ENCODE measurements at places on chromosomes 4 and X.

DNA sequence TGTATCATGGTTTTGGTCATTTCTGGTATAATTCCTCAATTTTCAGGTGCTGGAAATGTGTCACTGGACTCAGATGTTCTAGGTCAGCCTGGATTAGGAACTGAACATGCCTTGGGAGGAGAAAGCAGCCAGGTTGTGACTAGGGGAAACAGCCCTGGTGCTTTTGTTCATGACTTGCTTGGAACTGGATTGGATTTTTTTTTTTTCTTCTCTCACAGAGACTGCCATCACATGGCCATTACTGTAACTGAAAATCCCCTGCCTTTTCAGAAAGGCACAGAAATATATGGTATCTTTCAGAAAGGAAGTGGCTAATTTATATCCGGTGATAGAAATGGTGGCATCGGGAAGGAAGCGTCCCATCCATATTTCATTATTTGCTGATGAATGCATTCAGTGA, 34.6 kb downstream of the SEPTIN11 start:
- DNase-seq, result peak; percentile 73

- DNase-seq, result peak; percentile 82
Observed at GRCh38 chrX:17706676-17707075, 30.6 kb upstream of the SCML1 start.

GRCh38 chr4:67939195-67939594, 24.1 kb downstream of the TMPRSS11A start:
- no peak for DNase-seq

DNA sequence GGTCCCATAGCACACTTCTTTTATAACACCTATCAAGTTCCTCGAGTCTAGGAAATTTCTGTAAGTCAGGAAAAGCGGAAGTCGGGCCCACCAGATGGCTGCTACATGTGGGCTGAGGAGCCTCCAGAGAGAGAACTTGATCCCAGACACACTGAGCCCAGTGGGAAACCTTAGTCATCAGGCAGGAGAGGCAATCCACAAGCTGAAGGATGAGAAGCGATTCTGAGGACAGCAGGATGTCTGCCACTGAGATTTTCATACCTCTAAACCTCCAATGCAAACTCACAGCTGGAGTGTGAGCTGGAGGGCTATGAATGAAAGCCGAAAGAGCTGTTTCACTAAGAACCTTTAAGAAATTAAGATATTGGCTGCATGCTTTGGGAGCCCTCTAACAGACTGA, 52.6 kb upstream of the PDHA1 start:
- DNase-seq, result peak; percentile 13

GRCh38 chr4:138639018-138639741, 376.4 kb upstream of the NOCT start:
- peak; percentile 45 for DNase-seq

- peak; percentile 27 for DNase-seq
Observed at GRCh38 chrX:68651110-68651509, 3.6 kb downstream of the STARD8 start.

DNA sequence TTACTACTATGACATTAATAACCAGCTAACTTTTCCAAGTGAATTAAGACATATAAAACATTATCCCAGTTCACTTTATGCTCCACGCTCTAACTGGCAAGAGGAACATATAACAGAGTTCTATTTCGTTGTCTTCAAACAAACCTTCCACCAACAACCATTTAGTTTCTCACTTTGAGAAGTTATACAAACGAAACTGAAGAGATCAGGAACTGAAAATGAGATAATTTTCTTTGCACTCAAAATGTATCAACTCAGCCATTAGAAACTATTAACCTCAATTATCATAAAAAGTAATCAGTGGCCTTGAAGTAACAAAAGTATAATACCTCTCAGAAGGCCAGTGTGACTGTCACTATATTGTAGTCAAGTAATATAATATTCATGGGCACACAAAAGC, 70.1 kb downstream of the CHM start:
- DNase-seq, result no peak

DNA sequence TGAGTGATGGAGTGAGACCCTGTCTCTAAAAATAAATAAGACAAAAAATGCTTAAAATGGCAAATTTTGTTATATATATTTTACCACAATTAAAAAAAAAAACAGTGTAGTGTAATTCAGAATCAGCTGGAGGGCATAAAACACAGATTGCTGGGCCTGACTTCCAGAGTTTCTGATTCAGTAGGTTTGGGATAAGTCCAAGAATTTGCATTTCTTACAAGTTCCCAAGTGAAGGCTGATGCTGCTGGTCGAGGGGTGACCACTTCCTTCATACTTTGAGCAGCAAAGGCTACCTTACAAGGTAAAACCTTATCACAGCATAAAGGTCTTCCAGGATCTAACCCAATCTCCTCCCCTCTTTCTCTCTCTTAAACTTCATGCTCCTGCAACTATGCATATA, 40.7 kb downstream of the KLHL8 start:
- DNase-seq, result peak; percentile 53

DNA sequence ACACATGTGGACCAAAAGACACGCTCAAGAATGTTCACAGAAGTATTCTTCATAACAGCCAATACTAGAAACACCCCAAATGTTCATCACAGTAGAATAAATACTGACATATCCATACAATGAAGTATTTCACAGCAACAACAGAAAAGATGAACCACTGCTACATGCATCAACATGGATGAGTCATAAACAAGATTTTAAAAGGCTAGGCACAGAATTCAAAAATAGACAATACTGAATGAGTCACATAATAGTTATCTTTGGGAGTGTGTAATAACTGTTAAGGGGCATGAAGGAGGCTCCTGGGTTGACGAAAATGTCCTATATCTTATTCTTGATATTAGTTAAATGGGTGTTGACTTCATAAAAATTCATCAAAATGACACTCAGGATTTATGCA, 43.5 kb downstream of the CLOCK start:
- DNase-seq, result peak; percentile 68

GRCh38 chrX:30888526-30889146, 418 bp downstream of the TAB3 start:
- no peak for DNase-seq

DNA sequence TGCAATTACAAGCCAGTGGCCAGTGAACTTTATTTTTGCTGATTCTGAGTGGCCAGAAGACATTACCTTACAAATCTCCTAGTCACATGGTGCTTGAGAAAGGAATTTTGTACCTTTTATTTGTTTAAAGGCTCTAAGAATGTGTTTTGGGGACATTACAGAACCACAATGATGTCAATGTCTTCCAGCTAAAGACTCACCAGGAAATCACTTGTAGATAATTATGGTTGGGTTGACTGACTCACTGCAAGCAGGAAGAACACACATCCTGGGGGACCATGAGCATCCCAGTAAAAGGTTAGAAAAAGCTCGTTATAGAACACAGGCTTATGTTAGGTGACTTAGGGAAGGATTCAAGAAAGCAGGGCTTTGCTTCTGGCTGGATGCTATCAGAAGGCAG, 119.4 kb upstream of the FAM9B start:
- peak; percentile 55 for DNase-seq

GRCh38 chr4:104971462-104971861, 175.2 kb upstream of the TET2 start:
- no peak for DNase-seq

DNA sequence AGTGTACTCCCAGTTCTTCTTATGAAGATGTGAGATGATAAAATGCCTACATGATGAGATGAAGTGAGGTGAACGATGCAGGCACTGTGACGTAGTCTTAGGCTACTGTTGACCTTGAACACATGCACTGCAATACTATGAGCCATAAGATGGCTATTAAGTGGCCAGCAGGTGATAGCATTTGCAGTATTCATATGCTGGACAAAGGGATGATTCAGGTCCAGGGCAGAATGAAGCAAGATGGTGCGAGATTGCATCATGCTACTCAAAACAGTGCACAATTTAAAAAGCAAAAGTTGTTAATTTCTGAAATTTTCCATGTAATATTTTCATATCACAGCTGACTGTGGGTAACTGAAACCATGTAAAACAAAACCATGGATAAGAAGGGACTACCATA, 781.4 kb downstream of the PCDH18 start:
- peak; percentile 11 for DNase-seq

DNA sequence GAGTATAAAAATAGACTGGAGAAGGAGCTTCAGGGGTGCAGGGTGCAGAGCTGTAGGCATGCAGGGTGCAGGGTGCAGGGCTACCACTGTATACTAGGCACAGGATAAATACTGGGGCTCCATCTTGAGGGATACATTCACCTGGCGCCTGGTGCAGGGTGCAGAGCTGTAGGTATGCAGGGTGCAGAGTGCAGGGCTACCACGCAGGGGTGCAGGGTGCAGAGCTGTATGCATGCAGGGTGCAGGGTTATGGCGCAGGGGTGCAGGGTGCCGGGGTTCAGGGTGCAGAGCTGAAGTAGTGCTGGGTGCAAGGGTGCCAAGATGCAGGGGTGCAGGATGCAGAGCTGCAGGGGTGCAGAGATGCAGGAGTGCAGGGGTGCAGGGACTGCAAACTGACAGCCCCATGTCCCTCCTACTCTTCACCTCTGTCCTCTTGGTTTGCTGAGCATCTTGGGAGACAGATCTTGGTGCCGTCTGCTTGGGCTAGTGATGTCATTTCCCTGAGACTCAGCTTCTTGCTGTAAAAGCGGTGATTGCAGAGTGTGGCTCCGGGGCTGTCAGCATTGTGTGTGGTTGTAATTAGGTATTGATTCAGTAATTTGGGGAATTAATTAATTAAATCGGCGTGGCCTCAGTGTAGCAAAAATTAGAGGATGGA, 91.2 kb downstream of the ADRA2C start:
- no peak for DNase-seq

GRCh38 chrX:108132876-108133275, 41.3 kb downstream of the ATG4A start:
- DNase-seq, result no peak

DNA sequence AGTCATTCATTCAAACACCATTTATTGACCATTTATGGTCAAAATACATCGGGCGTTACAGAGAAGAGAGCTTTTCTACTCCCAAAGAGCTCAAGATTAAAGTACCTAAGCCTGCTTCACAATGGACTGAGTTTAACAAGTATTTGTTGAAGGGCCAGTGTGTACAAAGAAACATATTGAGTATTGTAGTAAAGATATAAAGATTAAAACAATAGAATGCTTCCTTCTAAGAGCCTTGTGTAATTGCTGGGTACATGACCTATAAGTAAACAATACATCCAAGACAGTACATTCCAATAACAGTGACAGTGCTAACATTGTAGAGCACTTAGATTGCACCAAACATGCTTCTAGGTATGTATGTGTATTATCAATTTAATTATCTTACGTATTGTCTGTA, 695.5 kb downstream of the PCDH7 start:
- no peak for DNase-seq

- DNase-seq, result peak; percentile 28
Observed at GRCh38 chr4:134691915-134692314, 490.3 kb upstream of the PABPC4L start.

DNA sequence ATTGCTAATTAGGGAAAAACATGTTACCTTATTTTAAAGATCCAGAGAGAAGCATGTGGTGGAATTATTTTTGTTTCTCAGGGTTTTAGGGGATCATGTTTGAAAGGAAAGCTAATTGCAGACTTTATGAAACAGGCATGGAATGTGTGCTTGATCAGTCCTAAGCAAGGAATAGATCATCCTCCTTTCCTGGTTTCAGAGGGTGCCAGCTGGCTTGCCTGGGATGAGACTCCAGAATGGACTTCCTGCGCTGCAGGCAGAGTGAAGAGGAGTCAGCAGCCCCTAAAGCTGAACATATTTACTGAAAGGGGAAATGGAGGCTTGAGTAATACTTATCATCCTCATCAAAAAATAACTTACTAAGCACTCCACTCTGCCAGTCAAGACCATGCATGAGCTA, 13.3 kb downstream of the FGF5 start:
- no peak for DNase-seq

- DNase-seq, result no peak
Observed at GRCh38 chr4:24453951-24454350, 130.4 kb downstream of the DHX15 start.

DNA sequence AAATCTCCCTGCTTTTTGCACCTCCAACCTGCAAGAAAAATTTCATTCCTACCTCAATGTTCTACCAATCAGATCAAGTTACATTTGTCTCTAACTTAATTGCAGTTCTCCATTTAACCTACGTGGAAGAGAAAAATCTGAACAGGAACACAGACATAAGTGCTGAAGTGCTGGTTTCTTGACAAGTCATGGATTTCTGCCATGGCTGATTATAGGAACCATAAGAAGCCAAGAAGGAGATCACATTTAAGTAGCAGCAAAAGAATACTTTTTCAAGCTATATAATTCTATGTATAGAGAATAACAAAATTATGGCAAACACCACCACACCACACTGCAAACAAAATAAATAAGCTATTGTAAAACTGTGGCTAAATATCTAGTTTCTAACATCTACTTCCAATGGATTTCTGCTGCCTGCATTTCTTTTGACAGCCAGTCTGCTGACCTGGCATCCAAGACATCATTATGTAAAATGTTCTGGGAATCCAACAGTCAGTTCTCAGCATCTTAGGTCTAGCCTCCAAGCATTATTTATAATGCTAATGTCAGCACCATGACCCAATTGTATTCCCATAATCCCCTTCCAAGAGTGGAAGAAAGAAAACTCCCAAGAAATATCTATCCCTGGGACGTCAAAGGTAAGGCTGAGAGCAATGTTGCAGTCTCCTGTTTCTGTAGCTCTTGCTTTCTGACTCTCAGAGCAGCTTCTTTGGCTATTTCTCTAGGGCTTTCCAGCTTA, 50.8 kb upstream of the GAB1 start:
- no peak for DNase-seq

GRCh38 chr4:121338518-121338917, 42.3 kb downstream of the QRFPR start:
- DNase-seq, result no peak

DNA sequence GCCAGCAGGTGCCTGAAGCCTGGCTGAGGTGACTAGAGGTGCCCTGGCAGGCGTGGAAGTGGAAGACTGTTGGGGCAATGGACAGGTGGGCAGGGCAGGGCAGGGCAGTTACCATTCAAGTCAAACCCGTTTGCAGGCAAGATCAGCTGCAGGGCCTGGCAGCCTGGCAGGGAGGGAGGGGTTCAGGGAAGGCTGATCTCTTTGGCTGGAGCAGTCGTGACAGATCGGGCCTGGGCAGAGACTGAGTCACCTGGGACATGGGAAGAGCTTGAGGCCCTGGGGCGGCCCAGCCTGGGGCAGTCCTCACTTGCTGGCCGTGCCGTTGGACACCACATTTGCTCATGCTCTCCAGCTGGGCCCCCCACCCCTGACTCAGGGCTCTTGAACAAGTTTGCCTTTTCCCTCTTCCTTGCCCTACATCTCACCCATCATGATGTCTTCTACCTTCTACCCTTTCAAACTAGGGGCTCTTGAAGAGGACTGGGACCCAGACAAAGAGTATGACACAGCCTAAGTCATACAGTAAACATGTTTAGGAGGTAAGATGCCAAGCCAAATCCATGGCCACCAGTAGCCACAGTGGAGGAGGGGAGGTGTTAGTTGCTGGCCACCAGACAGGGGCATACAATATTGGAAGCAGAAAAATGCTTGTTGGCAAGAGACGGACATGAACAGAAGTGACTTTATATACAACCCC, 2.0 kb upstream of the ZNF185 start:
- DNase-seq, result no peak
